ENCODE measurements at places on chromosomes 1 and 21.

DNA sequence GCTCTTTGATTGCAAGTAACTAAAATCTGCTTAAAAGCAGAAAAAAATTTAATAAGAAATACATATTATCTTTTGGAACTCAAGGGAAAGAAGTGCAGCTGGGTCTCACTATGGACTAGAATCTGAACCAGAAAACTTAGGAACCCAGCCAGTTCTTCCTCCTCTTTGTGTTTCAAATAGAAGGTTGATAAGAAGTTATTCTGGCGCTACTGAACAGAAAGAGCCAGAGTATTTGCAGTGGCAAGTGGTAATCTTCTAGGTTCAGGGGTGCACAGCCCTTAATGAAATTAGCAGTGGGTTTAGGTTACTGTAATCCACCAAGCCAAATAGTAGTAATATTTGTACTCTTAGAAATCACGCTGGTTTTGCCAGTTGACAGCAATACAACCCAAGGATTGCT, 28.5 kb downstream of the BTBD8 start:
- DNase-seq = no peak

- no peak for DNase-seq
Measured at GRCh38 chr1:225866981-225867380, 15.2 kb downstream of the TMEM63A start.

DNA sequence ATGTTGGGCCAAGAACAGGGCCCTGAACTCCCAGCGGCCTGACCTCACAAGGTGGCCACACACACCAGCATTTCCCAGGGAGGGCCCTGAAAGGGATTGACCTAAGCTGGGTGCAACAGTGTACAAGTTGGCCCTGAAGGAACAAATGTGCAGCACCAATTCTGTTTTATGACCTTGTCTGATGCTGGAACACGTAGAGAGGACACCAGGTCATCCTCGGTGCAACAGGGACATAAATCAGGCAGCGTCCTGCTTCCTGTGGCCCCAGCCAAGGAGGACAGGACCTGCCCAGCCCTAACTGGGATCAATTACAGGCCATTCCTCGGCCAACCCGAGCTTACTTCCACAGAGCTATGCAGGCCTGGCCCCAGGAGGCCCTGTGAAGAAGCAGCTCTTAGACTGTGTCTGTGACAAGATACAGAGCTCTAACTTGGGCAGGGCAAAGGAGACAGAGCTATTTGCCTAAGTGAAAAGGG, 12.8 kb upstream of the PHC2 start:
- DNase-seq = peak; percentile 47

GRCh38 chr1:237239248-237239647, 197.3 kb downstream of the RYR2 start:
- DNase-seq = no peak

GRCh38 chr1:111965781-111966443, 23.6 kb downstream of the KCND3 start:
- no peak for DNase-seq

Data from AG10803 (cell line).